Effector memory CD4-positive, alpha-beta T cell (primary cell): ENCODE measurements at places on chromosomes 12 and 14.

GRCh38 chr12:116133149-116133548, 144.3 kb downstream of the MED13L start:
- H3K27me3 ChIP-seq, result no peaks in the 10 kb centered on the region
- H3K36me3 ChIP-seq, result no peaks in the 10 kb centered on the region
- no peak overlapping the region for H3K4me3 ChIP-seq
- no peak for DNase-seq

- no peaks in the 10 kb centered on the region for H3K36me3 ChIP-seq
- peaks cover 15% of the 10 kb centered on the region for H3K4me1 ChIP-seq
Observed at GRCh38 chr14:63435838-63436237, 107.3 kb downstream of the PPP2R5E start.

GRCh38 chr12:78721906-78722305, 142.7 kb upstream of the SYT1 start:
- H3K4me3 ChIP-seq, result no peak overlapping the region
- no peaks in the 10 kb centered on the region for H3K36me3 ChIP-seq
- DNase-seq, result no peak
- H3K27ac ChIP-seq, result no peak overlapping the region
- H3K27me3 ChIP-seq, result no peaks in the 10 kb centered on the region

- no peaks in the 10 kb centered on the region for H3K36me3 ChIP-seq
- no peak for DNase-seq
- H3K27ac ChIP-seq, result no peak overlapping the region
- no peaks in the 10 kb centered on the region for H3K27me3 ChIP-seq
- peaks cover 3% of the 10 kb centered on the region for H3K4me1 ChIP-seq
Observed at GRCh38 chr14:69405762-69406161, 7.3 kb downstream of the SLC39A9 start.

DNA sequence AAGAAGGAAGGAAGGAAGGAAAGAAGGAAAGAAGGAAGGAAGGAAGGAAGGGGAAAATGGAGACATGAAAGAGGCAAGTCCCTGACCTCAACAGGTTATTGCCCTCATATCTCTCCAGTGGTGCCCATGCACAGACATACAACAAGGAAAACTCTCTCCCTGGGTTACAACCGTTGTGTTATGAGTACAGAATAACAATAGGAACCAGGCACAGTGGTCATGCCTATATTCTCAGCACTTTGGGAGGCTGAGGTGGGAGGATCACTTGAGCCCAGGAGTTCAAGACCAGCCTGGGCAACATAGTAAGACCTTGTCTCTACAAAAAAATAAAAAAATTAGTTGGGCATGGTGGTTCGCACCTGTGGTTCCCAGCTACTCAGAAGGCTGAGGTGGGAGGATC, 139.4 kb upstream of the HMGA2 start:
- H3K4me1 ChIP-seq, result no peaks in the 10 kb centered on the region
- H3K27me3 ChIP-seq, result no peaks in the 10 kb centered on the region
- no peak overlapping the region for H3K27ac ChIP-seq
- H3K36me3 ChIP-seq, result no peaks in the 10 kb centered on the region
- DNase-seq, result no peak

GRCh38 chr12:6963791-6964413, 6.6 kb downstream of the PHB2 start:
- H3K27me3 ChIP-seq, result no peaks in the 10 kb centered on the region
- H3K27ac ChIP-seq, result peak overlapping the region; percentile 30
- peaks cover 50% of the 10 kb centered on the region for H3K4me1 ChIP-seq
- H3K36me3 ChIP-seq, result peaks cover 45% of the 10 kb centered on the region
- DNase-seq, result no peak

DNA sequence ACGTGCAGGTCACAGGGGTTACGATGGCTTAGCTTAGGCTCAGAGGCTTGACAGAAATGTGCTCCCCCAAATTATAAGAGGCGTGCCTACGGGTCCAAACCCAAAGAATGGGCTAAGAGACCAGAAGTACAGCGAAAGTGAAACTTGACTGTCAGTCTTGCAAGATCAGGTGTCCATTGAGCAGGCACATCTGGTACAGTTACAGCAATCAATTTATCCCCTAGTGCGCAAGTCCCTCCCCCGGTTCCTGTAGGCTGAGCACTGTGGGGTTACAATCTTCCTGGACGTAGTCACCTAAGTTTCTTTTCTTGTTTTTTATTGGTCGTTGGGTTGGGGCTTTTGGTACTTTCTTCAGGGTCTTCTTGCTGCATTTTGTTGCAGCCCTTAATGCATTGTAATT, 134.2 kb downstream of the UNC79 start:
- no peaks in the 10 kb centered on the region for H3K27me3 ChIP-seq
- DNase-seq, result no peak
- no peaks in the 10 kb centered on the region for H3K36me3 ChIP-seq

DNA sequence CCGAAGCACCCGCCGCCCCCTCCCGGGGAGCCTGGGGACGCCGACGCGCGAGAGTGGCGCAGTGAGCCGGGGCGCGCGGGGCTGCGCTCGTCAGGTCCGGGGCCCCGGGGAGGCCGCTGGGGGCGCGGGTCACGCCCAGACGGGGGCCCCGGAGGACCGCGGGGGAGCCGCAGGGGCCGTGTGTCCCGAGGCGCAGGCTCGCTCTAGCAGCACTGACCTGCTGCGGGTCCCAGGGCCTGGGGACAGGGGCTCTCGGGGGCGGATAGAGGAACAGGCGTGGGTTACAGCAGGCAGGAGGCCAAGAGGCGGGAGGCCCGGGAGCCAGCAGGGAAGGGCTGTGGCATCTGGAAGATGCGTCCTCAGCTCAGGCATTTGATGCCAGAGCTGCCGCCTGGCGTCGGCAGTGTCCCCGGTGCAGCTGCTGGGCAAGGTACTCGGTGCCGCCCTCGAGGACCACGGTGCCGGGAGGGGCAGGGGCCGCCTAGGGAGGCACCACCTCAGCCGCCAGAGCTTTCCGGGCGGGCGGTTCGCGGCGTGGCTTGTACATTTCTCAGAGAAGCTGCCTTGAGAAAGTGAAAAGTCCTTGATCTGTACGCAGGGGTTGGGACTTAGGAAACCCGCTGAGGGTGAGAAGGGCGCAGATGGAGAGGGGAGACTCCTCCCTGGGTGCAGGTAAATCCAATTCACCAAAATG, 1.2 kb downstream of the WNT5B start:
- H3K4me3 ChIP-seq, result peak overlapping the region; percentile 48
- H3K27me3 ChIP-seq, result peaks cover 24% of the 10 kb centered on the region
- peaks cover 15% of the 10 kb centered on the region for H3K4me1 ChIP-seq
- H3K27ac ChIP-seq, result no peak overlapping the region
- H3K36me3 ChIP-seq, result no peaks in the 10 kb centered on the region

- no peaks in the 10 kb centered on the region for H3K27me3 ChIP-seq
- no peak overlapping the region for H3K27ac ChIP-seq
- no peaks in the 10 kb centered on the region for H3K36me3 ChIP-seq
- H3K4me1 ChIP-seq, result no peaks in the 10 kb centered on the region
- no peak for DNase-seq
Observed at GRCh38 chr14:44170556-44170955, 336.5 kb downstream of the FSCB start.

- no peaks in the 10 kb centered on the region for H3K27me3 ChIP-seq
- H3K27ac ChIP-seq, result no peak overlapping the region
- H3K36me3 ChIP-seq, result peaks cover 40% of the 10 kb centered on the region
- no peak for DNase-seq
Observed at GRCh38 chr14:64178814-64179213, 115.4 kb downstream of the ESR2 start.

DNA sequence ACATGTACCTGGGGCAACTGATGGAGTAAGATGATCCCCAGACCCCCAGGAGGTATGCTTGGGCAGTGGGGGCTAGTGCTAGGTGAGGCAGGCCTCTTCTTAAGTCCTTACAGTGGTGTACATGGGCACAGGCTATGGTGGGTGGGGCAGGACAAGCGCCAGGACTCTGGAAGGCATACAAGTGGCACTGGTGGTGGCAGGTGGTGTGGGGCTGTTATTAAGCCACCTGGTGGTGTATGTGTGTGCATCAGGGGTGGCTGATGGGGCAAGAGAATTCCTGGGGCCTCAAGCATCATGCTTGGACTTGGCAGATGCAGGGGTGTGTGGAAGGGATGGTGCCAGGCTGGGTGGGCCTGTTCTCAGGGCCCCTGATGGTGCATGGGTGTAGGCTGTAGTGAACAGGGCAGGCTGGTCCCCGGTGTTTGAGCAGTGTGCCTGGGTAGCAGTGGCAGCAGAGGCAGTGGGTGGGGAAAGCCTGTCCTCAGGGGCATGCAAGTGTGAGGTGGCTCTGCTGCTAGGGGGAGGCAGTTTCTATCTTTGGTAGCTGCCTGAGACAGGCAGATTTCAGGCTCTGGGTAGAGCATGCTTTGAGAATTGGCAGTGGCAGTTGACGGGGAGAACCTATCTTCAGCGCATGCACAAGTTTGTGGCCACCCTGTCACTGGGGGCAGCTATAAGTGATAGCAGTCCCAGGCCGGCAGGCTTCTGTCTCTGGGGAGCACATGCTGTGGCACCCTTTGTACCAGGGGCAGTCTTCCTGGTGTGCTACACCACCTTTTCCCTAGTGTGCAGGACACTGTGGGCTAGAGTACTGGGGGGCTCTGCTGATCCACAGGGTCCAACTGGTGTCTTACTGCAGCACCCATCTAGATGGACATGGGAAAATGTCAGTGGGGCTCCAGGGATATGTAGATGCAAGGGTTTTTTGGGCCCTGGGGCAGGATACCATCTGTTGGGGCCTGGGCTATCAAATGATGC, 52.6 kb upstream of the ABCD2 start:
- DNase-seq, result no peak
- H3K27me3 ChIP-seq, result no peaks in the 10 kb centered on the region
- H3K36me3 ChIP-seq, result no peaks in the 10 kb centered on the region
- H3K4me3 ChIP-seq, result no peak overlapping the region
- peaks cover 8% of the 10 kb centered on the region for H3K4me1 ChIP-seq

DNA sequence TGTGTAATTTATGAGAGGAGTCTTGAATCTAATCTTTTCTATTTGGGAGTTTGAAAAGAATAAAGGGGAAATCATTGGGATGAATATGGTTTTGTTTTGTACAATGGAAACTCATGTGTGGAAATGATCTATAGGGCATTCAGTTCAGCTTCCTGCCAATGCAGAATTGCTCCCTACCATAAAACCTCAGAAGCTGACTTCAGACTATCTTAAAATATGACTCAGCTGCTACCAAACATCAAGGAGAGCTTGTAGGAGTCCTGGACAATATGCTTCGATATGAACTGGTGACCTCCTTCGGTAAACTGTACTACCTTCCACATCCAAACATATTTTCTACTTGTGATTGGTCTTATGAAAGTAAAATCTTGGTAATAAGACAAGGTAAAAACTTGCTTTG, 160.6 kb downstream of the CAPZA3 start:
- no peak for DNase-seq
- H3K27ac ChIP-seq, result no peak overlapping the region
- H3K36me3 ChIP-seq, result no peaks in the 10 kb centered on the region
- H3K27me3 ChIP-seq, result no peaks in the 10 kb centered on the region

GRCh38 chr12:122232691-122233090, 6.8 kb upstream of the DIABLO start:
- H3K27me3 ChIP-seq, result no peaks in the 10 kb centered on the region
- H3K27ac ChIP-seq, result no peak overlapping the region
- no peak for DNase-seq
- no peak overlapping the region for H3K4me3 ChIP-seq
- H3K36me3 ChIP-seq, result peaks cover 68% of the 10 kb centered on the region
